Type B pancreatic cell (in vitro differentiated cells): ENCODE measurements at places on chromosomes 4 and X. TPM values are rescaled to one million over a fixed set of nuclear protein-coding genes. Genes with fewer than 3 reads are reported as not detected.
A peak's percentile ranks its signal among the peaks of the same experiment; 100 is the strongest.

DNA sequence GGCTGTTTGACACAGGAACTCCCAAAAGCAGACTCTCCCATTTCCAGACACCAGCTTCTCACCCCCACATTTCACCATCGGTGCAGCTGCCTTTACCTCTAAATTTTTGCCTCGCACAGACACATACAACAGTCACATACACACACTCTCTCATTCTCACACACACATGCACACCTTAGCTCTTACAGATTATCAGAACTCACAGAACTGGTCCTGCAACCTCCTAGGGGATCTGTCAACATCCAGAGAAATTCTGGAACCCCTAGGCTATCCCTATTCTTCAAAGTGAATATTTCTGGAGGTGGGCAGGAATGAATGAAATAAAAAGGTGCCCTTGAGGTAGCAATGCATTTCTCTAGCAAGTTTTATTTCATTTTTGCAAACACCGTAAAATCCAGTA, 4.1 kb downstream of the HS6ST2 start:
- peaks cover 24% of the 10 kb centered on the region for H3K4me1 ChIP-seq
- H3K4me3 ChIP-seq, result peak overlapping the region; percentile 93
- H3K36me3 ChIP-seq, result peaks cover 18% of the 10 kb centered on the region
- peaks cover 28% of the 10 kb centered on the region for H3K27me3 ChIP-seq
- H3K27ac ChIP-seq, result no peak overlapping the region

Gene ARX
- 12.1 and 12.4 TPM in 2 replicates for total RNA-seq

- H3K27ac ChIP-seq, result no peak overlapping the region
- no peak overlapping the region for H3K4me3 ChIP-seq
- H3K27me3 ChIP-seq, result no peaks in the 10 kb centered on the region
- peaks cover 41% of the 10 kb centered on the region for H3K4me1 ChIP-seq
Observed at GRCh38 chrX:132033166-132033565, 10.1 kb downstream of the STK26 start.

Gene NSUN7
- total RNA-seq, result 8.3 and 12.3 TPM in 2 replicates

Gene PABPC1L2A
- not detected in 2 replicates for total RNA-seq

Gene GAGE13
- total RNA-seq, result not detected in 2 replicates

Gene RTL5
- 16.1 and 21.9 TPM in 2 replicates for total RNA-seq

Gene XAGE1A
- total RNA-seq, result not detected in 2 replicates
